ENCODE measurements at places on chromosomes 7 and 10.

GRCh38 chr7:134856691-134857090 lies 77.3 kb downstream of the CALD1 start:
- H3K36me3 ChIP-seq = no peaks in the 10 kb centered on the region
- H3K27me3 ChIP-seq = no peaks in the 10 kb centered on the region
- no peak overlapping the region for H3K4me3 ChIP-seq
- H3K27ac ChIP-seq = no peak overlapping the region
- no peaks in the 10 kb centered on the region for H3K4me1 ChIP-seq

- no peak overlapping the region for H3K27ac ChIP-seq
- no peak for DNase-seq
- H3K27me3 ChIP-seq = no peaks in the 10 kb centered on the region
- H3K4me3 ChIP-seq = no peak overlapping the region
- H3K4me1 ChIP-seq = no peaks in the 10 kb centered on the region
- H3K36me3 ChIP-seq = no peaks in the 10 kb centered on the region
These were observed 48.7 kb downstream of the ARMC3 start for GRCh38 chr10:22976534-22976933.

DNA sequence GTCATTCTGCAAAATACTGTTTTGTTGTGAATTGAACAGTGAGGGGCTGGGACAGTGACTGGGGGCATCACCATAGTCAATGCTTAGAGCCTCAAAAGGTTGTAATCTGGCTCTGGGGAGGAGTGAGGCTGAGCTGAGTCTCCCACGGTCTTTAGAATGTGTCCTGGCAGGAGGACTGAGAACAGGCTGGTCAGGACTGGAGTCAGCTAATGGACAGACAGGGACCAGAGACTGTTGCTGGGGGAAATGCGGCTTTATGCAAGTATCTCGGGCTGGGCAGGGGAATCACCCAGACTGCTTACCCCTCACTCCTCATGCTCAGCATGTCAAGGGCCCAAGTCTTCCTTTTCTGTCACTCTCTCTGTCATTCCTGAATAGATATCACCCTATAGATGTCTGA lies 346.5 kb downstream of the TYW1 start:
- H3K4me1 ChIP-seq = no peaks in the 10 kb centered on the region
- H3K36me3 ChIP-seq = no peaks in the 10 kb centered on the region
- H3K27ac ChIP-seq = no peak overlapping the region
- no peaks in the 10 kb centered on the region for H3K27me3 ChIP-seq

DNA sequence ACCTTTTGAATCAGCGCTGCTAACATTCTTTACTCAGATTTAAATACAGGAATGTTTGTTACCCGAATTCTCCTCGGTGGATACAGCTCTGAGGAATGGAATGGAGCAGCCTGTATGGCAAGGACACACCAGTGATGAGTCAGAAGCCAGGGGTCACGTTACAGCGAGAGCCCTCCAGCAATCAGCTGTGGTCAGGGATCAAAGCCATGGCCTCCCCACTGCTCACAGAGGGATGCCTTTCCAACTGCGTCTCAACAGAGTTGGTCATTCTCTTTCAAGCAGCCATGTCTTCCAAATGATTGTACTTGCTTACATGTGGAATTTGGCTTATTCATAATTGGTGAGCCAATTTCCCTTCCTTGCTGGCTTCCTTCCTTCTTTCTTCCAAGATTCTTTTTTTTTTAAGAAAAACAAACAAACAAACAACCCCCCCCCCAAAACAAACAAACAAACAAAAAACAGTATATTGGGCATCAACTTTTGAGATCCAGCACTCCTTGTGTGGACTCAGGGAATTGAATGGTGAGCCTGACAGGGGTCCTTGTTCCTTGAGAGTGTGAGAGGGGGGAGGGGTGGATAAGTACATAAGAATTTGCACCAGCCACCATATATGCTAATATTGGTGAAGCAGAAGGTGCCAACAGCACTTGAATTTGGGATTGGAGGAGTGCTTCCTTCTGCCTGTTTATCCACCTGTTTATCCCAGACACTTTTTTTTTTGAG lies 100.2 kb downstream of the ATXN7L1 start:
- no peaks in the 10 kb centered on the region for H3K36me3 ChIP-seq
- no peak overlapping the region for H3K4me3 ChIP-seq
- no peaks in the 10 kb centered on the region for H3K27me3 ChIP-seq
- peaks cover 13% of the 10 kb centered on the region for H3K4me1 ChIP-seq
- peak; percentile 91 for DNase-seq

- DNase-seq = no peak
- no peak overlapping the region for H3K4me3 ChIP-seq
- no peaks in the 10 kb centered on the region for H3K4me1 ChIP-seq
These were observed 53.9 kb upstream of the LYZL2 start for GRCh38 chr10:30683496-30683895.

DNA sequence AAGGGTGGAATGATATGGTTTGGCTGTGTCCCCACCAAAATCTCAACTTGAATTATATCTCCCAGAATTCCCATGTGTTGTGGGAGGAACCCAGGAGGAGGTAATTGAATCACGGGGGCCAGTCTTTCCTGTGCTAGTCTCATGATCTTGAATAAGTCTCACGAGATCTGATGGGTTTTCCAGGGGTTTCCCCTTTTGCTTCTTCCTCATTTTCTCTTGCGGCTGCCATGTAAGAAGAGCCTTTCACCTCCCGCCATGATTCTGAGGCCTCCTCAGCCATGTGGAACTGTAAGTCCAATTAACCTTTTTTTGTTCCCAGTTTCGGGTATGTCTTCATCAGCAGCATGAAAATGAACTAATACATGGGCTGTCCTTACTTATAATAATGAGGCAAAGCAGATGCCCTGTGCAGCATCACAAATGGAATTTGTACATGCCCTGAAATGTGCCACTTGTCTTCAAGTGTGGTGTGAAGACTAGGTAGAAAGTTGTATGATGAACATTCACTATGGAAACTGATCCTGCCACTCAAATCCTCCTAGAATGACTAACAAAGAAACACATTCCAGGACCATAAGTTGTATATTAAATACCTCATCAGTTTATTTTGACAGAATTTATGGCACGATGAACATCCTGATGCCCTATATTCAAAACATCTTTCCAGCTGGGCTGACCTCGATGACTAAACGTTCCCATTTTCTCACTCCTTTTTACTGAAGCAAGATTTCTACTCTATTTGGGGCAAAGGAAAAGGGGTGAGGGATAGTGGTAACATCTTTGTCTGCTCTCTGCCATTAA lies 122.8 kb upstream of the CTTNBP2 start:
- no peak overlapping the region for H3K4me3 ChIP-seq
- no peaks in the 10 kb centered on the region for H3K4me1 ChIP-seq
- H3K27ac ChIP-seq = no peak overlapping the region
- H3K27me3 ChIP-seq = no peaks in the 10 kb centered on the region
- no peak for DNase-seq

DNA sequence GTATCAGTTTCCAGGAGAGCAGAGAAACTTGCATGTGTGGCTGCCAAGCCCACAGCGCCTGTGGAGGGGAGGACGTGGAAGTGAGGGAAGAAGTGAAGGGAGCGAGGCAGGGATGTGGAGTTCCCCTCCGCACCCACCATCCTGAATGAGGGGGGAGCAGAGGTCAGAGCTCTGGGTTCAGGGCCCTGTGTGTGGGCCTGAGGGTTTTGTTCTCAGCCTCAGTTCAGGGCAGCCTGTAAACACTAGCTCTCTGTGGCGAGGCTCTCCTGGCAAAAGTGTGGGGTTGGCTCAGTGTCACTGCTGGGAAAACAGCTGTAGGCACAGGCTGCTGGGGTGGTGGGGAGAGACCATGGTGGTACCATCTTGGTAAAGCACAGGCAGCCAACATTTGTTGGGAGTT lies 108.4 kb downstream of the C10orf105 start:
- H3K4me1 ChIP-seq = no peaks in the 10 kb centered on the region
- no peak overlapping the region for H3K4me3 ChIP-seq
- DNase-seq = no peak
- no peaks in the 10 kb centered on the region for H3K27me3 ChIP-seq
- H3K27ac ChIP-seq = no peak overlapping the region

Measured in Panc1 (cell line).